Stimulated activated CD8-positive, alpha-beta memory T cell treated with anti-CD3 and anti-CD28 coated beads, Interleukin-4, amount 100 ng/mL, for 48 hours (primary cell): ENCODE measurements at places on chromosomes 7 and 10.

GRCh38 chr7:50659329-50659965 is 94.2 kb upstream of the DDC start:
- DNase-seq, result no peak

- DNase-seq, result no peak
Measured at GRCh38 chr7:153943861-153944260, 108.3 kb upstream of the DPP6 start.

- no peak for DNase-seq
Measured at GRCh38 chr10:87551326-87551725, 46.6 kb downstream of the MINPP1 start.

- no peak for DNase-seq
Measured at GRCh38 chr7:66529883-66530610, 98.6 kb upstream of the KCTD7 start.

DNA sequence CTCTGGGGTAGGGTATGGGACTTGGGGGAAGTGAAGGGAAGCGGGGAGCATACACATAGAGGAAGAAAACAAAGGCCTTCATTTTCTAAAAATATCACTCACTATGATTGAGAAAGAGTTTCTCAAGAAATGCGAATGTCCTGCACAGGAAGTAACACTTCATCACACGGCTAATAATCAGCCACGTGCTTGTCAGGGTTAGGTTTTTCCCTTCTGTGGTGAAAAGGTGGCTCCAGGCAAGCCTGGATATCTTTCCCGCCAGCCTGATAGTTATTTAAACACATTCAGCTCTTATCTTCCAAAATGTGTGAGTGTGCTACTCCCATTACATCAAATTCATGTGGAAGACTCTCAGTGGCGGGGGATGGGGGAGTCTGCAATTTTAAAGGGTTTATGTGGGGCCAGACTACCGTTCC is 166.4 kb upstream of the ADO start:
- peak; percentile 38 for DNase-seq

- DNase-seq, result no peak
Measured at GRCh38 chr10:103663802-103664201, 170.3 kb downstream of the NEURL1 start.

DNA sequence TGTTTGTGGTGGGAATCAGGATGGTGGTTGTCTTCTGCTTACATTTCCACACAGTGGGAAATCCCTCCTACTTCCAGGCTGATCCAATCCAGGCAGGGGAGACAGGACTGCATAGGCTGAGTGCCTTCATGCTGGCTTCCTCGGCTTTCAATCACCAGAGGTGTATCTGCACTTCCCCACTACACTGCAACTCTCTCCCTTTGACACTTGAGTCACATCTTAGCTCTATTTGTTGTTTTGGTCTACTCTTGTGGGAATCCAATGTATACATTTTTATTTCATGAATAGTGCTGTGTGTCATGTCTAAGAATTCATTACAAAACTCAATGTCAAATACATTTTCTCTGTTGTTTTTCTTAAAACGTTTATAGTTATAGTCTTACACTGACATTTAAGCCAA is 735.6 kb downstream of the XPNPEP1 start:
- DNase-seq, result no peak

DNA sequence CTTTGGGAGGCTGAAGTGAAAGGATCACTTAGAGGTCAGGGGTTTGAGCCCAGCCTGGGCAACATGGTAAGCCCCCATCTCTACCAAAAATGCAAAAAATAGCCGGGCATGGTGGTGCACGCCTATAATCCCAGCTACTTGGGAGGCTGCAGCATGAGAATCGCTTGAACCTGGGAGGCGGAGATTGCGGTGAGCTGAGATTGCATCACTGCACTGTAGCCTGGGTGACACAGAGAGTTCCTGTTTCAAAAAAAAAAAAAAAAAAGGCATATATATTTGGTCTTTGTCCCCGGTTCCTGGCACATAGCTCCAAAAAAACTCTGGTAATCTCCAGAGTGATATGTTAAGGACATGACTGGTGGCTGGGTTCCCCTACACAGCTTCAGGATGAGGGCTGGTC is 147.3 kb downstream of the SEC23IP start:
- DNase-seq, result no peak

- no peak for DNase-seq
Measured at GRCh38 chr10:71069909-71070666, 142.3 kb upstream of the UNC5B start.

- no peak for DNase-seq
Measured at GRCh38 chr7:112784603-112785002, 5.6 kb downstream of the TMEM168 start.

DNA sequence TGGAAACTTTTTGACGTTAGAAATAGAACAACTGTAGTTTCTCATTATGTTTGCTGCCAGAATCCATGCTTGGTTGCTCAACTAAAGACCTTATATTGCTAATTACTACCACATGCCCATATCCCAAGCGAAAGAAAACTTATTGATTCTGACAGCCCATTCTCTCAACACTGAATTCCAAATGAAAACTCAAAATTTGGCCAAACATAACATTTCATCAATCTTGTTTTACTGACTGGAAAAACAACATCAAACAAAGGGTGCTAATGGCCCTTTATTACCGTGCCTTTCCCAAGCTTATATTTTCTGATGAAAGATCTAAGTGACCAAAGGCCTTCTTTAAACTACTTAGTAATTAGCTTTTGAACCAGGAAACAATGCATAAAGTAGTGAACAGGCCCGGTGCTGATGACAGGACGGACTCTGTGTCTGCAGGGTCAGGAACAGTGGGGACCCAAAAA is 531.8 kb downstream of the KCNMA1 start:
- DNase-seq, result no peak

DNA sequence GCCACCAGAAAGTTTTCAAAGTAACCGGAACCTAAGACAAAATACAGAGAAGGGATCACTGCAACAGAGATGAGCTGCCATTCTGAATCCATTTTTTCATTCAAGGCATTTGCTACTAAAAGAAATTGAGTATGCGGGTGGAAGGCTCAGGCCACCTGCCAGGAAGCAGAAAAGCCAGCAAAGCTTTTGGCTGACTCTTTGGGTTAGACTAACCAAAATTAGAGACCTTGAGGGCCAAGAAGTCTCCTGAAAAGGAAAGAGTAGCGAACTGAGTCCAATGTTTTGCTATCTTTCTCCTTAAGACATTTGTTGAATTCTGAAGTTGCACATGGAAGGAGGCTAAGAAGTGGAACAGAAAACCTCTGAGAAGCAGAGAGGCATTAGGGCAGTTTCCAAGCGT is 79.0 kb downstream of the FAS start:
- DNase-seq, result no peak

GRCh38 chr10:120437541-120437940 is 19.5 kb upstream of the PLPP4 start:
- DNase-seq, result no peak

DNA sequence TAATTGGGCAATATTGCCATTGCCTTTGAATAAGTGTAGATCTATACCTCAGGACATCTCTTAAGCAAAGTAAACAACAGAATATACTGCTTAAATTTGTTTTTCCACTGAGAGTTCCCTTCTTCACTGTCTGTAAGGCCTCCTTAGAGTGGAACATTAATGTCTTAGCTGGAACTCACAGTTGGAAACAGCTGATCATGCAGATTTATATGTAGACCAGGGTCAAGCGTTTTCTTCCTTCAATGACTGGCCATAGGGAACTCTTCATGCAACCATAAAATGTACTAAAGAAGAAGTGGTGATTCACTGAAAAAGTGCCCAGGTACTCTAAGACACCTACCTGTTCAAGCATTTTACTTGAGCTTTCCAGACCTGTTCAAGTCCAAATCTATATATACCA is 18.3 kb upstream of the TBX20 start:
- DNase-seq, result no peak

- DNase-seq, result no peak
Measured at GRCh38 chr7:99990460-99990852, 14.6 kb upstream of the AZGP1 start.

DNA sequence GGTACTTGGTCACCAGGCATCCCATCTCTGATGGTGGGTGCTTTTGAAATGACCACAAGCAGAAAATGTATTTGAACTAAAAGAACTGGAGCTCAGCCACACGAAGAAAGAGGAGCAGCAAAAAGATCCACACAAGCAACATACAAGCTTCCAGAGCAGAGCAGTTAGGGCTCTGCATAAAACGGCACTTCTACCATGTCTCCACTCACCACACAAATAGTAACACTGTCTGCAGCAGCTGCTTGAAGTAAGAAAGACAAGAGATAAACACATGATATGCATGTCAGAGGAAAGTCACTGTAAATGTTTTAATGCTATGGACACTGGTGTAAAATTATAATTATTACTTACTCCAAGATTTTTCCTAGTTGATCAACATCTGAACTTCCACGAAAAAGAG is 32.5 kb upstream of the FAM133B start:
- no peak for DNase-seq

DNA sequence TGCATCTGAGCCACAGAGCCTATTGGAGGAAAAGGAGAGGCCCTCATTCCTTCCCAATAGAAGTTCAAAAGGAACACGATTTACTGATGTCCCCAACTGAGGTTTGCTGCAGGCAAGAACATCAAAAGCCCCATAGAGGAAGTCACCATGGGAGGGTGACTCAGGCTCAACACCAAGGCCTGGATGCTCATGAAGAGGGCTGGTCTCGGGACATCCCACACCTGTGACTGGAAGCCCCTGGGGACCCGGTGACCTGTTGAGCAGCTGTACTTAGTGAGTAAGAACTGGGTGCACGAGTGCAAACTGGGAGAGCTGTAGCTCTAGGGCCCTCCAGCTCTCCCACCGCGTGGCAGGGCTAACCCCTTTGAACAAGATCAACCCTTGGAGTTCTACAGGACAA is 38.0 kb downstream of the CYTH3 start:
- DNase-seq, result no peak

GRCh38 chr10:93369588-93370164 is 112.5 kb downstream of the MYOF start:
- no peak for DNase-seq

- DNase-seq, result no peak
Measured at GRCh38 chr7:24366876-24367275, 82.9 kb downstream of the NPY start.

DNA sequence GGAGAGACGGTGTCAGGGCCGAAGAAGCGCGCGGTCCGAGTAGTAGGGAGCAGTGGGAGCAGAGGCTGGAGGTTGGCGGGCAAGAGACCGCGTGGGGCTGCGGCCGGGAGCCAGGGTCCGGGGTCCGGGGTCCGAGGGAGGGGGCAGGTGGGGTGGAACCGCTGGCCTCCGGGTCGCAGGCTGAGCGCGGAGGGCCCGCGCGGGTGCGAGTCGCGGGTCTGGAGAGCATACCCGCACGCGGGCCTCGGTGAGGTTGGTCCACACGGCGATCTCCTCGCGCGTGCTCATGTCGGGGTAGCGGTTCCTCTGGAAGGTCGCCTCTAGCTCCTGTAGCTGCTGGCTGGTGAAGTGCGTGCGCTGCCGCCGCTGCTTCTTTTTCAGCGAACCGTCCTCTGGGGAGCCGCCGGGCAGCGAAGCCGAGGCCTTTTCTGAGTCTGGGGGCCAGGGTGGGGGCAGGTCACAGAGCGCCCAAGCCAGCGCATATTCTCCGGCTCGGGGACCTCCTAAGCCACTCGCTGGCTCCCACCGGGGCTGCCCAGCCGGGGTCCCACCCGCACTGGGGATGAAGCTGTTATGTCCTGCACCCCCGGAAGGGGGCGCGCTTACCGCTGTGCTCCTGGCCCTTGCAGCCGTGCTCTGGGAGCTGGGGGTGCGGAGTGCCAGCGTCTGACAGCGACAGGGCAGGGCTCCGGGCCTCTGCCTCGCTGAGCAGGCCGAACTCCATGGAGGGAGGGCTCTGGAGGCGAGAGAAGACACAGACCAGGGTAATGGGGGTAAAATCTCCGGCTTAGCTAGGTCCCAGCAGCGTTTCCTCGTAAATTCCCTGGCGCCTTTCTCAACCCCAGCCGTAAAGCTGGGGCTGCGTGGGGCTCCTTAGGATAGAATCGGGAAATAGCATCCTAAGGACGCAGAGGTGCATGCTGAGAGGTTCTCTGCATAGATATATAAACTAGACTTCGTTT is 5.5 kb downstream of the ELOVL3 start:
- DNase-seq, result peak; percentile 88

GRCh38 chr7:30915005-30915601 is 3.5 kb downstream of the AQP1 start:
- no peak for DNase-seq

DNA sequence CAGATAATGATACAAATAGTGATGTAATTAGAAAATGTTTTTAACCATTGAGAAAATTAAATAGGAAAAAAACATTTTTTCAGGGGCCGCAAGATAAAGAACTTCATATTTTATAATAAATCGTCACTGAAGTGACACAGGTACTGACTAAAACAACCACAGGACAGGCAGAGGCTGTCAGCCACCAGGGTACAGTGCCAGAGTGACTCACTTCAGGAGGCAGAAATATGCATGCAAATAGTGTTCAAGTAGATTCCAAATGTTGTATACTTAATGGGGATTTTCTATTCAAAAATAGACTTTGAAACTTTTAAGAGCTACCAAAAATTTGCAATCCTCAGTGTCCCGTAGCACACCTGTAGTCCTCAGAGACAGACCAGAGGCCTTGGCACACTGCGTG is 68.6 kb downstream of the FRMPD2 start:
- no peak for DNase-seq

GRCh38 chr10:12056748-12057147 is 12.0 kb upstream of the DHTKD1 start:
- DNase-seq, result no peak

- no peak for DNase-seq
Measured at GRCh38 chr7:116686812-116687419, 14.9 kb downstream of the MET start.

DNA sequence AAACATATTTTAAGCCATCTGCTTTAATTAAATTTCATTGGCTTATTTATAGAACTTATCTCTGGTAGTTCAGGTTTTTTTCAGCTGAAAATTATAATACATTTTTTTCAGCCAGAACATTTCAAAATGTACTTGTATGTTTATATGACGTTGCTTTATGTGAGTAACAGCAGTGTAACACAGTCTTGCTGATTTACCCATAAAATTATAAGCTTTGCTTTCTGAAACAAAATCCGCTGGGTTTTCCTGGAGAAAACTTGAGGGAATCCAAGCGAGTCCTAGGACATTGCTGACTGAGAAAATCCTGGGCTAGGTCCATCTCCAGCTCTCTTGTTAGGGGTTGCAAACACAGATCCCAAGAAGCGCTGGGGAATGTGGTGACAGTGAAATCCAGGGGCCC is 112.2 kb upstream of the GATA3 start:
- no peak for DNase-seq

- no peak for DNase-seq
Measured at GRCh38 chr10:70494966-70495365, 16.4 kb downstream of the PALD1 start.

GRCh38 chr10:110668443-110668842 is 24.3 kb downstream of the RBM20 start:
- DNase-seq, result no peak

DNA sequence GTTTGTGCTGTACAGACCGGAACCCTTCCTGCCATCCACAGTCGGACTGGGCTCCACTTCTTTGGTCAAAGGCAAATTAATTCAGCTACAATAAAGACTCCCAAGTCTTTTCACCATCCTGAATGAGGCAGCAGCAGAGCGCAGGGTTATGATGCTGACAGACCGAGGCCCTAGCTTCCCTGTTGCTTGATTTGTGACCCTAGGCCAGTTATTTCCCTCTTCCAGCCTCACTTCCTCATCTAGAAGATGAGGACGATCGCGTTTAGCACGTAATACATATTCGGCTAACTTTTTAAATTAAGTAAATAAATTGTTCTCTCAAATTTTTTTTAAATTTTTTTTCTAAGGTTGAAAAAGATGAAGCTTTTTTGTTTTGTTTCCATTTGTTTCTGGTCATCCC is 18.1 kb downstream of the ADRB1 start:
- DNase-seq, result no peak

- DNase-seq, result no peak
Measured at GRCh38 chr10:18377898-18378297, 237.7 kb downstream of the CACNB2 start.

GRCh38 chr7:142855114-142855743 is 353 bp downstream of the EPHB6 start:
- no peak for DNase-seq
